ENCODE measurements at places on chromosomes 7 and 10.

DNA sequence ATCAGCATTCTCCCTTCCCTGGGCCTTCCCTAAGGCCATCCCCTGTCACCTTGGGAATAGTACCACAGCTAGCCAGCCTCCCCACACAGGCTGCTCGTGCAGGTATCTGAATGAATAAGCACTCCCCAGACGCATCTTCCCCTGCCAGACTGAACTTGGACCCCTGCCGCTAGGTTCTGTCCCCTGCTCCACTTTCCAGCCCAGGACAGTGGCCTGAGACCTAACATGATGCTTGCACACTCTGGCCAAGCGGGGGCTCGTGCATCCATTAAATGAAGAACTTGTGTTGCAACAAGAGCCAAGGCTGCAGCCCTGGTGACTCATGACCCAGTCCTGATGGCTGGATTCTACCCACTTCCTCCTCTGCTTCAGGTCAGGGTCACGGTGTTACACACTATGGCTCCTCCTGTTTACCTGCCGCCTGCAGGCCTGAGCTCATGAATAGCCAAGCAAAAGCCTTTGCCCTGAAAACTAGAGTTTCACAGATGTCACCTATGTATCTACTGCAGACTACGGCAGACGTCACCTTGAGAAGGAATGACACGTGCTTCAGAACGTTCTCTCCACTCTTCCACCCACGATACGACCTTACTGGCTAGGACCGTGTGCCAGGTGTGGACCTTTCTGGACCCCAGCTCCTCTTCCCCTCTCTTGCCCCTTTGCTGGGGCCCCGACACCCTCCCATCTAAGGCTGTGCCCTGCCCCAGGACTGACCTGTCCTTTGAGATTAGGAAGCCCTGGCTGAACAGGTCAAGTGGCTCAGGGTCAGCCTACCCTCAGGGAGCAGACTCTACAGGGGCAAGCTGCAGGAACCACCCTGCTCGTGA is 6.5 kb downstream of the ASB13 start:
- no peak for DNase-seq

DNA sequence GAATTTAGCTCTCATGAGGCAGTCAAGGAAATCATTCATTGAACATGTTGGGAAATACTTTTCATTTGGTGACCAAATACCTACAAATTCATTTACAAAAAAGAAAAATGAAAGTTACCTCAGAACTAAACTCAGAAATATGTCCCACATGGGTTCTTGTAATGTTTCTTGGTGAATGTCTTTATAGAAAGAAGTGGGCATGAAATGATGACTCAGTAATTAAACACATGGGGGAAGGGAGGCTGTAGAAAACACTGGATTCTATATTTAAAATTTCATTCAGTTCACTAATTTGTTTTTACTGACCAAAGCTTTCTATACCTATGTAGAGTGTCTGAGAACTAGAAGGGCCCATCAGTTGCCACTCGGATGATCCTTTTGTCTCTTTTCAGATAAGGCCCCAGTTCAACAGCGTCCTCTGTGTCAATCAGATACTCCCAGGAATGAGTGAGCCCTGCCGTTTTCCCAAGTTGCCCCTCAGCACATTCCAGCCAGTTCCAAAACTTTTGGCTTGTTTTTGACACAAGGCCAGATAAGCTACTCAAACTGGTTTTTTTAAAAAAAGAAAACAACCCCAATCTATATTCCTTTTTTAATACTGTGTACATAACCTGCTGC is 49.3 kb upstream of the AGBL3 start:
- DNase-seq: no peak

- no peak for DNase-seq
Observed at GRCh38 chr7:103343758-103344452, 662 bp downstream of the DNAJC2 start.

- DNase-seq: no peak
Observed at GRCh38 chr10:16586358-16587138, 64.9 kb upstream of the C1QL3 start.

DNA sequence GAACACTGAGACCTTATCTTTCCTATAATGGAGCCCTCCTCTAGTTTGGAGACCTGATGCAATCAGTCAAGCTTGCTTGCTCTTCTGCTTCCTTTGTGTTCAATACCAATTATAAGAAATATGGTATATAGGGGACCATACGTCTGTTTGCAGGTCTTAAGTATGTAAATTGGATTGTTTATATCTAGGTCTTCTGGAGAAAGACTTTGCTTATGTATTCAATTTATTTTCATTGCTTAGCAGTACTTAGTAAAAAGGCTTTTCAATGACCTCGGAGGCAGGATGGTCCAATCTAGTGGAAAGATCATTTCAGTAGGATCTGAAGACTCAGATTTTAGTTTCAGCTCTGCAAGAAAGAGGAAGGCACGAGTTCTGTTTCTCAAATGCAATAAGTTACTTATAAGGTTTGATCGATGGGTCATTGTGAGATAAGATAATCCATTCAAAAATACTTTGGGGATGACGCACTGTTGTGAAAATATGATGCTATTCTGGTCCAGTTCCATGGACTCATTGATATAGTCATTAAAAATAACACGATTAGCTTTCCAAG is 571.6 kb downstream of the SH2D4B start:
- DNase-seq: no peak

GRCh38 chr10:119541459-119542356 is 811 bp downstream of the RGS10 start:
- DNase-seq: no peak

DNA sequence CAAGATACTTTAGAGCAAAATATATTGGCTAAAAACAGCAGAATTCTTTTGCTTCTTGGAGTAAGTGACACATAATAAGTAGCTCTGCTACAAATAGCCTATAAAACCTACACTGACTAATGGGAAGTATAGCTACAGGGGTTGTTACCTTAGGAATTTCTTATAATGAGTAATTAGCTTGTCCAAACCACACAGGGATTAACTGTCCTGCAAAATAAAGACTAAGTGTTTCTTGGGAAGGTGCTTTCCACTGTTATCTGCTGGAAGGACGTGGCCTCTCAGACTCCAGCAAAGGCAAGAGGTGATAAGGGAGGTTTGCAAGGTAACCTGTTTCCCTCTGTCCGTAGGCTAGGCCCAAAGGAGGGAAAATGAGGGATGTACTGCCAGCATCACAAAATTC is 302.4 kb downstream of the DOCK4 start:
- no peak for DNase-seq

GRCh38 chr7:16564909-16565426 is 38.3 kb downstream of the LRRC72 start:
- DNase-seq: no peak

DNA sequence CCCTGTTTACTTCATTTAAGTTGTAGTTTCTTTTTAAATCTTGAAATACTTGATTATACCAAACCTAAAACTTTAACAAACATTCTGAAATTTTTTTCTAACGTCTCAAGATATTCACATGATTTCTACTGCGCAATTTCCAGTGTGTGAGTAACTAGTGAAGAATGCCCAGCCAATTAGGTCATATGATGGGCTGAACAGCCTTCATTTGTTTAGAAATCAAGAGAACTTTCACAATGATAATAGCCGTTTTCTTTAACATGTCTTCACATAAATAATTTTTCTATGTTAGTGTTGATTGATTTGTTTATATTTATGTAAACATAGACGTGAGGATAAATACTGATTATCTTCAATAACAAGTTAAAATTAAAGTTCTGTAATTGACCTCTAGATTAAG is 21.8 kb downstream of the STAM start:
- no peak for DNase-seq

- DNase-seq: no peak
Observed at GRCh38 chr7:93948873-93949272, 27.3 kb downstream of the GNG11 start.

DNA sequence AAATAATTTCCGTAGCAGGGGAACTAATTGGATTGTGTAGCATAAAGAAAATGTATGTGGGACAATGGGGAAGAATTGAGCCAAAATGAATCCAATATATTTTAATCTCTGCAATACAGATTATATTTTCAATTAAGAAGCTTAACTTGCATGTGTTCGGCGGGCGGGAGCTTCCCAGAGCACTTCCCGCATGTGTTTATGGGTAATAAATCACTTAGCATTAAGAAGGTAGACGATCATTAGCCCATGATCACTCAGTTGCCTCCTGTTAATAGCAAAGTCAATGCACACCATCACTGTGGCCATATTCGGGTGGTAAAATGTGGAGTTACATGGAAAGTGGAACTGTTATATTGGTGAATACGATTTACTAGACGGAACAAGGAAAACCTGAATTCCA is 122.9 kb upstream of the INSYN2A start:
- DNase-seq: no peak

DNA sequence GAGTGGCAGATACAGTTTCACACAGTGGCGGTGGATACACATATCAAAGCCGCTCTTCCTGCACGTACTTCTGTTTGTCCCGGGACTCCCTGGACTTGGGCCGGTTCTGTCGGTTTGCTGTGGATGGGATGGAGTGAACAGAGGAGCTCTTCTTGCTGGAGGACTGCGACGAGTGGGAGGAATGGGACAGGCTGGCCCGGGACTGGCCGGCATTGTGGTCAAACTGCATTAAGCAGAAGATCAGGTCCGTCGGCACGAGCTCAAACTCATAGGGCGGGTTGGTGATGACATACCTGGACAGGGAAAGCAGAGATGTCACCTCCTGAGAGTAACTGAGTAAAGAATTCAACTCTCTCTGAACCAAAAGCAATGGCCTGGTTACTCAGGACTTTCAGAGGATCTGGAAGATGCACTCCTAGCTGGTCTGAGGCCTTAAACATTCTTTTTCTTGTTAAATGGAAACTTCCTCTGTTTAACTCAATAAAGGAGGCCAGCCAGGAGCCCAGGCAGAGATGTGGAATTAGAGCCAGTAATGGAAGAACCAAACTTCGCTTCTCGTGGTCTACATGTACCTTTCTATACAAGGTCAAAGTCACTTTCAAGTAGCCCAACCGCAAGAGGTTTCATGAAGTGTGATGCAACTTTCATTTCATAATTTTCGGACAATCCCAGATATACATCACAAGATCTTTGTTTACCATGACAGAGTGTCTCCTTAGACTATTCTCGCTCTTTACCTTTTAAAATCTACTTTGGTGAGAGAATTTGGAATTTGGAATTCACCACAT is 750.2 kb downstream of the KCNMA1 start:
- DNase-seq: no peak

GRCh38 chr10:80277016-80277415 is 12.4 kb downstream of the MAT1A start:
- no peak for DNase-seq

- no peak for DNase-seq
Observed at GRCh38 chr7:131330299-131330698, 2.6 kb downstream of the MKLN1 start.

Measured in cortex of kidney (tissue), 1 donor.